Pancreas (tissue), 10 donors: ENCODE measurements at places on chromosomes 16 and 17. TPM values are rescaled to one million over a fixed set of nuclear protein-coding genes. Genes with fewer than 3 reads are reported as not detected.

DNA sequence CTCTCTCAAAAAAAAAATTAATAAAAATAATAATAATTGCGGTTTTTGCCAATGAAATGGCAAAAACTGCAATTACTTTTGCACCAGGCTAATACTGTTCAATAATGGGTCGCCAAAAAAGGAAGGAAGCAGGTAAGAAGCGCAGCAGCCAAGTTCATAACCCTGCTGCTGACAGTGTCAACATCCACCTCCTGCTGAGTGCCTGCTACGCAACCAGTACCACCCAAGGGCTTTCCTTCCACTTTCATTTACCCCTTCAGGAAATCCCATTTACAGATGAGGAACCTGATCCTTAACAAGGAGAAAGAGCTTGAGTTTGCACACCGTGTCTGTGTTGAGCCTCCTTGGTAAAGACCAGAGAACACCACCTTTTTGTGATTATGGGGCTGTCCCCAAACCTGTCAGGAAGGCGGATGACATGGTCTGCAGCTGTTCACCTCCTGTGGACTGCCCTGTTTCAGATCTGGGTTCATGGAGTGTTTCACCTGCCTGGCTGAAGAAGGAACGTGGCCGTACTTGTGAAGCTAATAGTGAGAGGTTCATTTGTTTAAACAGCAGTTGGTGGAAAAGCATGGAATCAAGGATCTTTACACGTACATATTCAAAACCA, 378.0 kb downstream of the SLC39A11 start:
- no peak for DNase-seq

DNA sequence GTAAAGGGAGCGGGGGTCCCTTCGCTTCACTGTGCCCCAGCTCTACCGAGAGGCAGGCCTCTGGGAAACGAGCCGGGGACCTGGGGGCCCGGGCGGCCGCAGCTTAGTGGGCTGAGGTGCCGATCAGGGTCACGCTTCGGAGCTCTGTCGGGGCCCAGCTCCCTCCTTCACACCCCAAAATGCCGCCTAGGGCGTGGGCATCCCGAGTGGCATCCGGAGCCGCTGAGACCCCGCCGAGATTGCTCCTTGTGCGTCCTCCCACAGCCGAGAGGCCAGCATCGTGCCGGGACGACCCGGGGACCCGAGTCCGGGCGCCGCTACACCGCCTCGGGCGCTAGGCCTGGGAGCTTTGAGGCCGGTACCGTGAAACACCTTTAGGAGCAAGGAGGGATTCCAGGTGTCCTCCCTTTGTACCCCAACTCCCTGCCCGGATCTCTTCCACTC, 1.3 kb downstream of the SALL1 start:
- DNase-seq: no peak

Gene ZFP3
- total RNA-seq: 3.2 TPM

- DNase-seq: no peak
Observed at GRCh38 chr16:48734220-48734619, 124.2 kb upstream of the N4BP1 start.

DNA sequence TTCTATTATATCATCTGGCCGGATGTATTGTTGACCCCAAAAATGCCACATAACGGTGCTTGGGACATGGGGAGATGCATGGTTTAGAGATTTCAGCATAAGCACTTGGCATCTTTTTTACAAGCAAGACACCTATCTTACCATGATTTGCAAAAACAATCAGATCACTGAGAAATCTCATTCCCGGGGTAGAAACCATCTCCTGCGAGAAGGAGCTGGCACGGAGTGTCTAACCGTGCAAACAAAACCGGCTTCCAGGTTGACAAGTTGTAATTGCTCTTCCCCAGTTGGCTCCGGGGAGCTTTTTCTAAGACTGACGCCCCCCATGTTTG, 1.0 kb downstream of the SLC16A6 start:
- DNase-seq: no peak

Gene CHD9NB
- total RNA-seq: 1.6 TPM

DNA sequence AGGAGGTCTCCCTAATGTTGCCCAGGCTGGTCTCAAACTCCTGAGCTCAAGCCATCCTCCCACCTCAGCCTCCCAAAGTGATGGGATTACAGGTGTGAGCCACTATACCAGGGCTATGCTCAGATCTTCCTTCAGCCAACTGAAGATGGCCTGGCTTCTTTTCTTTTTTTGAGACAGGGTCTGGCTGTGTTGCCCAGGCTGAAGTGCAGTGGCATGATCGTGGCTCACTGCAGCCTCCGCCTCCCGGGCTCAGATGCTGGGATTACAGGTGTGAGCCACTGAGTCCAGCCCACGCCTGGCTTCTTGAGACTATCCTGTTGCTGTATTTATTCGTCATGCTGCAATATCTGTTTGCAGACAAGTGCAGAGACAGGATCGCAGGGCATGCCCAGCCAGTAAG, 4.1 kb downstream of the SLC25A19 start:
- DNase-seq: no peak

DNA sequence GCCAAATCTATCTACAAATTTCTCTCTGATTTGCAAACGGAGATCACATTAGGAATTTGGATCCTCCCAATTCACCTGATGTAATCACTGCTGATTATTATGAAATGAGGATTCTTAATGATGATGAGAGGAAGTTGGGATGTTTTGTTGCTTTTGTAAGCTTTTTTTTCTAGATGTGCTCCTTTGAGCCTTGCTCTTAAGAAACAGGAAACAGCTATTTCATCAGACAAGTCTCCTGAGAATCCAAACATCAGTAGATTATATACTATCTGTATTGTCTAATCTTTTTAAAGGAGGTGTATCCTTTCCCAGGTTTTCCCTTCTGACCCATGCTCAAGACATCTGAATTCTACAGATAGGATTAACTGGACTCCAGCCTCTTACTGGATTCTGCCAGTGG, 73.3 kb downstream of the KIF2B start:
- DNase-seq: no peak
